ENCODE measurements at places on chromosomes 13 and 19. TPM values are rescaled to one million over a fixed set of nuclear protein-coding genes. Genes with fewer than 3 reads are reported as not detected.

LIM2 gene
- not detected for polyA plus RNA-seq

FLT3 gene
- 0.08 TPM for polyA plus RNA-seq

EID2 gene
- polyA plus RNA-seq, result 9.8 TPM

CACNG7 gene
- polyA plus RNA-seq, result 0.68 TPM

KLK1 gene
- polyA plus RNA-seq, result 0.56 TPM

ACP5 gene
- polyA plus RNA-seq, result 2.7 TPM

ZNF284 gene
- 2.3 TPM for polyA plus RNA-seq

FXYD7 gene
- polyA plus RNA-seq, result 1.3 TPM

PBX4 gene
- 1.9 TPM for polyA plus RNA-seq

GFY gene
- not detected for polyA plus RNA-seq

CDX2 gene
- polyA plus RNA-seq, result 0.07 TPM

BRCA2 gene
- polyA plus RNA-seq, result 5.1 TPM

MATK gene
- polyA plus RNA-seq, result 1.0 TPM

TUBB4A gene
- polyA plus RNA-seq, result 1.8 TPM

C19orf67 gene
- not detected for polyA plus RNA-seq

SLC1A6 gene
- 4.9 TPM for polyA plus RNA-seq

C1QTNF9B gene
- 1.6 TPM for polyA plus RNA-seq

ZNF320 gene
- 11.5 TPM for polyA plus RNA-seq

SYT3 gene
- polyA plus RNA-seq, result not detected

RASGRP4 gene
- polyA plus RNA-seq, result 2.0 TPM

ZNF234 gene
- 13.4 TPM for polyA plus RNA-seq

EDNRB gene
- 19.8 TPM for polyA plus RNA-seq

ANKRD24 gene
- 1.3 TPM for polyA plus RNA-seq

ZNF83 gene
- polyA plus RNA-seq, result 31.5 TPM

COL5A3 gene
- polyA plus RNA-seq, result 84.1 TPM

CEBPA gene
- polyA plus RNA-seq, result 5.2 TPM

FUT3 gene
- 0.12 TPM for polyA plus RNA-seq
